PC-9 (cell line): ENCODE measurements at places on chromosomes 7 and 10. TPM values are rescaled to one million over a fixed set of nuclear protein-coding genes. Genes with fewer than 3 reads are reported as not detected.

ZNF92 gene
- 4.1 and 4.4 TPM in 2 replicates for total RNA-seq

GRCh38 chr10:3886191-3886590 is 101.2 kb upstream of the KLF6 start:
- no peak for DNase-seq

DNA sequence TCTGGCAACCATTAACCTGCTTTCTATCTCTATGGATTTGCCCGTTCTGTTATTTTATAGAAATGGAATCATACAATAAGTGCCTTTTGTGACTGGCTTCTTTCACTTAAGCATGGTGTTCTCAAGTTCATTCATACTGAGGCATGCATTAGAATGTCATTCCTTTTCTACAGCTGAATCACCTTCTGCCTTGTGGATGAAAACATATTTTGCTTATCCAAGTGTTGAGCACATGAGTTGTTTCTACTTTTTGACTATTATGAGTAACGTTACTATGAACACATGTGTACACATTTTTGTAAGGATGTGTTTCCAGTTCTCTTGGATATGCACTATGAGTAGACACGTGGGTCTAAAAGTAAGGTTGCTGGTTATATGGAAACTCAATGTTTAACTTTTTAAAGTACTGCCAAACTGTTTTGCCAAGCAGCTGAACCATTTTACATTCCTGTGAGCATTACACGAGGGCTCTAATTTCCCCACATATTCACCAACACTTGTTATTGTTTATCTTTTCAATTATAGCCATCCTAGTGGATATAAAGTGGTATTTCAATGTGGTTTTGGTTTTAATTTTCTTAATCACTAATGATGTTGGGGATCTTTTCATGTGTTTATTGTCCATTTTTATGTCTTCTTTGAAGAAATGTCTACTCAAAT is 241.3 kb downstream of the FANK1 start:
- no peak for DNase-seq

GRCh38 chr7:22793593-22794462 is 28.8 kb downstream of the TOMM7 start:
- no peak for DNase-seq

- no peak for DNase-seq
Observed at GRCh38 chr7:153496257-153496656, 555.9 kb upstream of the DPP6 start.
